ENCODE measurements at places on chromosomes 12 and 14.

- no peak for DNase-seq
Observed at GRCh38 chr14:71538288-71538687, 393.9 kb upstream of the RGS6 start.

- DNase-seq, result no peak
Observed at GRCh38 chr12:92978607-92979006, 49.5 kb upstream of the EEA1 start.

DNA sequence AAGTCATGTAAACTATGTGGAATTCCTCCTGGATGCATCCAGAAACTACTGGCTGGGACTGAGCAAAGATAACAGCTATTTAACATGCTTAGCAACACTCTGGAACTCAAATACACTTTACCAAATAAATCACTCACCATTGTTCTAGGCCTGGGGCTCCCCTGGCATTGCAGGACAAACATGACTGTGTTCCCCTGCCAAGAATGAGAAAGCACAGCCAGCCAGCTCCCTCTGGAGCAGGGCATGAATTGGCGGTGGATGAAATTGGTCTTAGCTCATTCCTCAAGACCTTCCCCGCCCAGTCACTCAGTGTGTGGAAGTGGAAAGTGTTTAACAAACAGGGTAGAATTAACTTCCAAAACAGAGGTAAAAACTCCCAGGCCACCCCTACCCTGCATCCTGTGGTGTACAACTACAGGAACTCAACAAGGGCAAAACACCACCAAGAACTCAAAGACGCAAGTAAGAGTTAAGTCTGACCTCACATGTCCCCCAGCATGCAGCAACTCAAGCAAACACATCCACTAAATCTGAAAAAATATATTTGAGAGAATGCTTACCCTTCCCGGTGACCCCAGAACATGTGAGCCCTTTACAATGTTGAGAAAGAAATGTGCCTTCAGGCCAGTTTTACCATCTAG lies 58.4 kb upstream of the BDKRB2 start:
- DNase-seq, result peak; percentile 4

GRCh38 chr14:65043893-65044595 lies 57.3 kb downstream of the FNTB start:
- no peak for DNase-seq

DNA sequence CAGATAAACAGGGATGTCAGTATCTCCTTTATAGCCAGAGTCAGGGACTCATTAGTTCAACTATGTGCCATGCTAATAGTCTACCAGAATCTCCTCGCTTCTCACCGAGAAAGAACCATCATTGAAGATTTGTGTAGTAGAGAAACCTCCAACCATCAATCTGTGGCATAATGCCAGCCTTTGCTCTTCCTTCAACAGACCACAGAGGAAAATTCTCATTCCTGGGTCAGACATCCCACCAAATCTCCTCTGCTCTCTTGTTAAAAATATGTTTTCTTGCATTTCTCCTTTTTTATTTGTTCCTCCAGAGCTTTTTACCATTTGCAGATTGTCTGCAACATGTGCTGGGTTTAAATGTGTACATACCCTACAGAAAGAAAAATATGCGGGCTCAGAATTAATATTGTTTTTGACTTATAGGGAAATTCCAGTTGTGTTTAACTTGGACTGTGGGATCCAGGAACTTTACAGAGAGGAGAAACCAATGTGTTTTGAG lies 64.9 kb downstream of the LLPH start:
- DNase-seq, result no peak

DNA sequence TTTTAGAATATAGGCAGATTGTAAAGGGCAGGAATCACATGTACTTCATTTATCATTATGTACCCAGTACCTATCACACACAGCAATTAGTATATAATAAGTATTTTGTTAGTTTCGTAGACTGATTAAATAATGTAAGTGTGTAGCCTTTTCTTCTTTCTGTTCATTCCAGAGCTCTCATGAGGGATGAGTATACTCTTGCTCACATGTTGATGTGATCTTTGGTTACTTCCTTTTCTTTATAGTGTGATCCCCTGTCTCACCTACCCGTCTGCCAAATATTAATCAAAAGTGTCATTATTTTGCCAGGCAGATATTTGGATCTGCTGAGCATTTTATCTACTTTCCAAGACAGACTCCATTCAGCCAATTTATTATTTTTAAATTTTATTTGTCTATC lies 156.1 kb downstream of the PCNX1 start:
- DNase-seq, result no peak

DNA sequence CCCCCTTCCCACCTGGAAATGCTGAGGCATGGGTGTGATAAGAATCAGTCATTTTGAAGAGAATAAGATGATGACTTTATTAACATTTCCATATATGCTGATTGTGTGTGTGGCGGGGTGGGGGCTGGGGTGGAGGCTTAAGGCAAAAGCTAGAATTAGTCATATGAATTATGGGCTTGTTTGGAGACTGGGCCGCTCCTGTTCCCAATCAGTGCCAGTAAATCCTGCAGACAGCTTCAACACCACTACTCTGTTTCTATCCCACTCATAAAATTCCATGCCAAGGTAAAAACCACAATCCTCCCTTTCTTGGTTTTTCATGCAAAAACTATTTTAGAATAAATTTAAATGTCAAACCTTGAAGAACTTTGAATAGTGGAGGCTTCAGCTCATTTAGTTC lies 29.9 kb upstream of the SLC38A2 start:
- no peak for DNase-seq

DNA sequence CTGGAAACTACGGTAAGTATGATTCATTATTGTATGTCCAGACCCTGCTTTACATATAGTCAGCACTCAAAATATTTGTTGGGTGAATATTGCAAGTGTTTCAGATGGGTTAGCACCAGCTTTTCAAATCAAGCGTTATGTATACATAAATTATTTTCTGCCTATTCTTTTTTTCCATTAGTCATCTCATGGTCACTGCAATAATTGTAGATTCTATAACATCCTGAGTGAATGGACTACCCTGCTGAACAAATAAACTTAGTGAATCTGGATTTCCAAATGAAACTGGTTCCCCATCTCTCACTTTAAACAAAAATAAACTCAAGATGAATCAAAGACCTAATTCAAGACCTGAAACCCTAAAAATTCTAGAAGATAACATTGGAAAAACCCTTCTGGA lies 152.3 kb downstream of the DIO2 start:
- DNase-seq, result no peak

GRCh38 chr14:50469982-50470381 lies 62.4 kb downstream of the MAP4K5 start:
- DNase-seq, result no peak

DNA sequence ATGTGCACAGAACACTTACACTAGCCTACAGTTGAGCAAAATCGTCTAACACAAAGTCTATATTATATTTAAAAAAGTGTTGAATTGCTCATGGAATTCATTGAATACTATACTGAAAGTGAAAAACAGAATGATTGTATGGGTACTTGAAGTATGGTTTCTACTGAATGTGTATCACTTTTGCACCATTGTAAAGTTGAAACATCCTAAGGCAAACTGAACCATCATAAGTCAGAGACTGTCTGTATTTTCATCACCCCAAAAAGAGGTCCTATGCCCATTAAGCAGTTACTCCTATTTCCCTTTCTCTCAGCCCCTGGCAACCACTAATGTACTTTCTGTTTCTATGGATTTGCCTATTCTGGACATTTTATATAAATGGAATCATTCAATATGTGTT lies 4.4 kb upstream of the AMIGO2 start:
- no peak for DNase-seq

GRCh38 chr12:101019667-101020066 lies 190.4 kb downstream of the SLC5A8 start:
- no peak for DNase-seq

GRCh38 chr14:24789378-24789884 lies 155.4 kb upstream of the GZMB start:
- DNase-seq, result no peak

GRCh38 chr14:31219169-31219568 lies 11.6 kb upstream of the HECTD1 start:
- DNase-seq, result no peak

GRCh38 chr12:122870867-122871664 lies 24.9 kb downstream of the VPS37B start:
- peak; percentile 68 for DNase-seq

DNA sequence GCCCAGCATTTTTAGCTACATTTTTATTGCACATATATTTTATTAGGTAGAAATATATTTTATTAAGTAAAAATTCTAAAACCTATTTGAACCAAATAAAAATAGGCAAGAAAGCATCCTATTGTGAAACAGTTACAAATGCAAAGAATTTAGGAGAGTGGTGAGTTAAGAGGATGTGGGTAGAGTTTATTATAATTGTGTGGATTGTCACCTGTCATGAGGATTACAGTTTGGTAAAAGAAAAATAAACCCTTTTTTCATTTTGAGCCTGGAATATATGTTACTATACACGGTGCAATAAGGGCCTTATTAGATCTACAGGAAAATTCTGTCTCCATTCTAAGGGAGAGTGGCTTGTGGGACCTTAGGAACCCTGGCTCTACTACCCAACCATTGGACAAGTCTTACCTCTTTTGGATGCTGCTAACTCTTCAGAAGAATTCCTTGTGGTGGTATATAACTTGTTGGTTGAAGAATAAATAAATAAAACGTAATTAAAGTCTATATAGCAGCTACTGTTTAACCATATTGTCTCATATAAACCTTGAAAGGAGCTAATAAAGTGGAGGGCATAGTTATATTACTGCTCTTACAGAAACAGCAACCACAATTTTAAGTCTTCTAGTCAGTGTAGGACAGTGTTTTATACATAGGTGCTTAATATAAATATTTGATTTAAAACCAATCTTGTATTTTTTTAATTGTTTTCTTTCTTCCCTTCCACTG lies 67.8 kb downstream of the FGD4 start:
- no peak for DNase-seq

DNA sequence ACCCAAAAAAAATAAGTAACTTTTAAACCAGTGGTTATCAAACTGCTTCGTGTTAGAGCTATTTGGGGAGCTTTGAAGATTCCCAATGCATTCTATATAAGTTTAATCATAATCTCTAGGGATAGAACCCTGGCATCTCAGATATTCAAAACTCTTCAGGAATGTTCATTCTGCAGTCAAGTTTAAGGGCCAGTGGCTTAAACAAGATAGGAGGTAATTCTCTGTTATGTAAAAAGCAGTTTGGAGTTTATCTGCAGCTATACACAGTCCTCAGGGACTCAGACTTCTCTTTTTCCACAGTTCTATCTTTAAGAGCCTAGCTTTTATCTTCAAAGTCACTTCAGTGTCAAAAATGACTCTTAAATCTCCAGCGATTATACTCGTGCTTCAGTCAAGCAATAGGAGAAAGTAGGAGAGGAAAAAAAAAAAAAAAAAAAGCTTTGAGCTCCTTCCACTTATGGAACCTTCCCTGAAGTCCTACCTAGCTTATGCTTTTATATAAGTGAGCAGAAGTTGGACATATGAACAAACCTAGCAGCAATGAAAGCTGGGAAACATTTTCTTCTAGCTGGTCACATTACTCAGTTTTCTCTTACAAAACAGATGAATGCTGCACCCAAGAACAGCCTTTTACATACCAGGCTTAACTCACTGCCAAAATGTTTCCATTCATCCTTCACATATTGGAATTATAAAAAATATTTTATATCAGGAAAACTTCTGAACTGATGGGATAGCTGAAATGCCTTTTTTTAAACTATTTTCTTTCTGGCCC lies 302.8 kb downstream of the FSCB start:
- no peak for DNase-seq

- DNase-seq, result no peak
Observed at GRCh38 chr14:35956376-35957085, 130.4 kb downstream of the BRMS1L start.

GRCh38 chr14:100882991-100883788 lies 20.3 kb downstream of the RTL1 start:
- no peak for DNase-seq

GRCh38 chr12:54587315-54587873 lies 1.1 kb downstream of the PPP1R1A start:
- no peak for DNase-seq

GRCh38 chr12:74896186-74896585 lies 313.5 kb downstream of the KCNC2 start:
- no peak for DNase-seq

DNA sequence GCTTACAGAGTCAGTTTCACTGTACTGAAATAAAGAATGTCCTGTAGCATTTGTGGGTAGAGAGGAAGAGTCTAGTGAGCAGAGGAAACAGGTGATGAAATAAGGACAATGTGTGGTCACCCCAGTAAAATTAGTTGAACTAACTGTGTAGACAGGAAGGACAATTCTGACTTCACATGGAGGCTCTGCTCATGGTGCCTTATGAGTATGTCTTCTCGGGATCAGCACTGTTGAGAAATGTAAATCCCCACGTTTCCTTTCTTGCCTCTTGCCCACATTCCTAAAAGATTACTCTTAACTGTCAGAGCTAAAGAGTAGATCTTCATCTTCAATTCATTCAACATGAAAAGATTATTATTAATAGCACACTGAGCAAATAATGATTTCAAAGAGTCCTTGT lies 113.2 kb upstream of the FLRT2 start:
- DNase-seq, result no peak

- DNase-seq, result no peak
Observed at GRCh38 chr12:54407183-54407905, 11.7 kb downstream of the ITGA5 start.

DNA sequence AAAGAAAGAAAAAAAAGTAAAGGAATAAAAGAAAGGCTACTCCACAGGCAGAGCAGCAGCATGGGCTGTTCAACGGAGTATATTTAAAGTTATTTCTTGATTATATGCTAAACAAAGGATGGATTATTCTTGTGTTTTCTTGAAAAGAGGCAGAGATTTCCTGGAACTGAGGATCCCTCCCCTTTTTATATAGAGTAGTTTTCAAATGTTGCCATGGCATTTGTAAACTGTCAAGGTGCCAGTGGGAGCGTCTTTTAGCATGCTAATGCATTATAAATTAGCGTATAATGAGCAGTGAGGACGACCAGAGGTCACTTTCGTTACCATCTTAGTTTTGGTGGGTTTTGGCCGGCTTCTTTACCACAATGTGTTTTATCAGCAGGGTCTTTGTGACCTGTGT lies 383.0 kb downstream of the PCNX1 start:
- no peak for DNase-seq

GRCh38 chr12:11836282-11837151 lies 187.0 kb downstream of the ETV6 start:
- no peak for DNase-seq

DNA sequence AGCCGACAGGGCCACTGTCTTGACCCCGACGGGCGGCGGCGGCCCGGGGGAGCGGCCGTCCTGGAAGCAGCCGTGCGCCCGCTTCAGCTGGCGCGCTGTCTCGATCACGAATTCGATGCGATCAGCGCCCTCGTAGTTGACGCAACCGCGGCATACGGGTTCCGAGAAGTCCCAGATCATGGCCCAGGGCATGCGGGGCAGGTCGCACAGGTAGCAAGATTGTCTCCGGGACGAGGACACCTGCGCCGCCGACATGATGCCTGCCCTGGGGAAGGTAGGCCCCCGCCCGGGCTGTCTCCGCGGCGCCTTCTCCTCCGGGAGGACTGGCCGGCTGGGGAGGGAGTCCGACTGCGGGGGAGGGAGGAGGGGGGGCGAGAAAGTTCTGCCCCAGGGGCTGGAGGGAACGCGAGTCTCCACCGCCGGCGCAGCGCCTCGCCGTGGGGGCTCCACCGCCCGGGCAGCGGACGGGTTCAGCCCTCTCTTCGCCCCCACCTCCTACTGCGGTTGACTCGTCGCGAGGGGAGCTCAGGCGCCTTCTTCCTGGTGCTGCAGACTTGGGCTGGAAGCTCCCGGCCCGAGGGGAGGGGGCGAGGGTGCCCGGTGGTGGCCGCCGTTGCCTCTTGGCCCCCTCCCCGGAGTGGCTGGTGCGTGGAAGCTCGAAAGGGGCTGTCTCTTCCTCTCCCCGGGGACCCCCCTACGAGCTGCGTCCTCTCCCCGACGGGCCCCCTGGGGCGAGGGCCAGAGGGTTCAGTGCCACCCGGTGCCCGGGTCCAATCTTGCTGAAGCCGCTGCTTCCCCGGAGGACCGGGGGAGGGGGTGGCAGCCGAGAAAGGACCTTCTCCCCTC lies 747 bp downstream of the IRF2BPL start:
- DNase-seq, result peak; percentile 54

Measured in ELF-1 (cell line).